SHP77 treated with DMSO at 0.1 percent for 48 hours (cell line): ENCODE measurements at places on chromosomes 7 and 10.

- DNase-seq = no peak
Observed at GRCh38 chr7:123929107-123929506, 4.1 kb downstream of the SPAM1 start.

- DNase-seq = no peak
Observed at GRCh38 chr7:11212816-11213215, 239.1 kb downstream of the PHF14 start.

- no peak for DNase-seq
Observed at GRCh38 chr10:116098411-116099022, 174.5 kb downstream of the GFRA1 start.

DNA sequence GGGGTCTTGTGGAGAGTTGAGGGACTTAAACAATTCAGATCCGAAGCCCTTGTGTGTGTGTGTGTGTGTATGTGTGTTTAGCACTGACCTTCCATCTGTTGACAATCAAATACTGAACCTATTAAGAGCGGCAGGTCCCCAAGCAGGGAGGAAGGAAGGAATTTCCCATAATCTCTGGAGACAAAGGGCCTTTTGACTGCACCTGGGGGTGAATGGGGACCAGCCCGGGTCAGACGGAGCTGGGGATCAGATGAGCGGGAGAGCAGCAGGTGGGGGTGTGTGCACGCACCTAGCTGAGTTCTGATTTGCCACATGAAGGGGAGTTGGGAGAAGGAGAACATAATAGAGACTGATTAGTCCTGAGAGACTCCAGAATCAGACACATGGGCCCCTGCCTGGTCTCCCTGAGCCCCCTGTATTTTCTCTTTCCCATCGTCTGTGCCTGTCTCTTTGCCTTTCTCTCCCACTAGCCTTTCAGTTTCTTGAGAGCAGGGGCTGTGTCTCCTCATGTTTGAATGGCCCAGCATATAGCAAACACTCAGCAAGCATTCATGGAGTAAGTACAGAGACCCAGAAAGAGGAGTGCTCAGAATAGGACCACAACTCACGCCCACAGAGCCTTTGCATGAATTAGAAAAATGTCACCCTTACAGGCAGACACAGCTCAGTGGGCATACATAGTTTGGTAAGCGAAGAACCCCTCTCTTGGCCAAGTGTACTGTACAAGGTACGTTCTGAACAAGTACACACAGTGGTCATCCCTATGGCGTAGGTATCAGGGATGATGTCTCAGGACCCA lies 288.3 kb upstream of the HABP2 start:
- no peak for DNase-seq

DNA sequence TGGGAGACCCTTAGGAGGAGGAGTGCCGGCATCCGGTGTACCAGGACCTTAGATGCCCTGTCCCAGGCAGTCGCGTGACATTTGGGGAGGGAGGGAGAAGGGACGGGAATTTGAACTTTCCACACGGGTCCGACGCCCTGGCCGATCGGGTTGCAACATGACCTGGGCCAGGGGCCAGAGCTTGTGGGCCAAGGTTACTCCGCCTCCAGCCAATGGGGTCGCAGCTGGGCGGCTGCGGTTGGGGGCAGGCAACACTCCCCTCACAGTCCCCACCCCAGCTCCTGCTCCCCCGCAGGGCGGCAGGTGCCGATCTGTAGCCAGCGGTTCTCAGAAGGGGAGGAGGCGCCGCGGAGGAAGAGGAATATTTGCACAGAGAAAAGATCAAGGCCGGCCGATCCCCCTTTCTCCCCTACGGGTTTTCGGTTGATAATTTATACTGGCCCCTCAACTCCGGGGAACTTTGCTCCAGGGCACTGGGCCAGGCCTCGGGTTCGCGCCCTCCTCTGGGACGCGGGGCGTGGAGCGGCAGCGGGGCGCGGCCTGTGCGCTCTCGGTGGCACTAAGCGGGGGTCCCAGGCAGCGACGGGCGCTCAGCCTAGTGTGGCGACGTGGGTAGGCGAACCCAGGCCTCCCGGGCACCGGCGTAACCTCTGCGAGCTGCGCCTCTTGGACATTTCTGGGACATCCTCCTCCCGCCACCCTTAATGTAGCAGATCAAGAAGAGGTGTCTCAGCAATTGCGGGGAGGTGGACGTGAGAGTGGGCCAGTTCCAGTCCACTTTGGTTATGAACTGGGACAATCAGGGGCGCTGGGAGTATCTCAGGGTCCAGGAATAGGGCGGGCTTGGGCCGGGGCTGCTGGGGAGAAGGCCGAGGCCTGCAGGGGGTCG lies 1.2 kb downstream of the MLXIPL start:
- DNase-seq = no peak

DNA sequence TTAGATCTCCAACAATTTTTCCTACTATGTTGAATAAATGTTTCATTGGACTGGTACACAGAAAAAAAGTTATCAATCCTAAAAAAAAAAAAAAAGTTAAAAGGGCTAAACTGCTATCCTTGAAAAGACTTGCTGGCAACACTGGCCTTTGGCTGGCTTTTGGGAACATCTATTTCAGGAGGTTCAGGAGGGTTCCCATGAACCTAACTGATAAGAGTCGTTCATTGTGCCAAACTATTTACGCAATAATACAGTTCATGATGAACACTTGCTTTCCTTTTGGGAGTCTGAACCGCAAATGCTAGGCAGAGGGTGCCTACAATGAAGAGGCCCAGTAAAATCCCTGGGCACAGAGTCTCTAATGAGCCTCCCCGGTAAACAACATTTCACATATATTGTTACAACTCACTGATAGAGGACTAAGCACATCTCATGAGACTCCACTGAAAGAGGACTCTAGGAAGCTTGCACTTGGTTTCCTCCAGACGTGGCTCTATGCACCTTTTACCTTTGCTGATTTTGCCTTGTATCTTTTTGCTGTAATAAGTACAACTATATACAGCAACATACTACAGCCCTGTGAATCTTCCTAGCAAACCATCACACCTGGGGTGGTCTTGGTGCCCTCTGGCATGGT lies 45.0 kb downstream of the ZFAND4 start:
- DNase-seq = no peak

- no peak for DNase-seq
Observed at GRCh38 chr10:72890086-72890485, 3.5 kb upstream of the OIT3 start.
